ENCODE measurements at places on chromosomes 5 and 9. TPM values are rescaled to one million over a fixed set of nuclear protein-coding genes. Genes with fewer than 3 reads are reported as not detected.

F12 gene
- 3.0 TPM for total RNA-seq

OTP gene
- 0.05 TPM for total RNA-seq

DNA sequence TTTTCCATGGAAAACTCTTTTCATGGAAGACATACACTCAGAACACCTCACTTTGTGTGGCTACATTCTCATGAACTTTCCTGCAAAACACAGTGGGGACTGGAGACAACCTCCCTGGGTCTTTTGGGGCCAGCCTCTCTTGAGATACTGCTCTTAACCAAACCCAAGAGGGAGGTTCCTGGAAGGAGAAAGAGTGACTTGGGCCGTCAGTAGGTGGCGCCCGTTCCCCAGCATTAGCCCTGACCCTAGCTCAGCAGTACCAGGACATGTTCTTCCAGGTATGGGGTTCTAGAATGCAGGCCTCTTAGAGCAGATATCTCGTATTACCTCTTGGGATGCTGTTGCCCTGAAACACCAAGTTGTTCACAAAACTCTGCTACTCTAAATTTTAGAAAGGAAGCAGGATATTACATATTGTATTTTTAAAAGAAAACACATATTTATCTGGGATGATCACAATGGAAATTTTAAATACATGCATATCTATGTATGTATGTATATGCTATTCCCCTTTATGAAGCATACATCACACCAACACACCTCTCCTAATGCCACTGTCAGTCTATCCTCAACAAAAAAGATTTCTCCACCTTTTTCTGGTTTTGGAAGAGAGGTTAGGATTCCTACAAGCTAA lies 15.8 kb upstream of the GLIS3 start:
- peak; percentile 100 for ATAC-seq

DNA sequence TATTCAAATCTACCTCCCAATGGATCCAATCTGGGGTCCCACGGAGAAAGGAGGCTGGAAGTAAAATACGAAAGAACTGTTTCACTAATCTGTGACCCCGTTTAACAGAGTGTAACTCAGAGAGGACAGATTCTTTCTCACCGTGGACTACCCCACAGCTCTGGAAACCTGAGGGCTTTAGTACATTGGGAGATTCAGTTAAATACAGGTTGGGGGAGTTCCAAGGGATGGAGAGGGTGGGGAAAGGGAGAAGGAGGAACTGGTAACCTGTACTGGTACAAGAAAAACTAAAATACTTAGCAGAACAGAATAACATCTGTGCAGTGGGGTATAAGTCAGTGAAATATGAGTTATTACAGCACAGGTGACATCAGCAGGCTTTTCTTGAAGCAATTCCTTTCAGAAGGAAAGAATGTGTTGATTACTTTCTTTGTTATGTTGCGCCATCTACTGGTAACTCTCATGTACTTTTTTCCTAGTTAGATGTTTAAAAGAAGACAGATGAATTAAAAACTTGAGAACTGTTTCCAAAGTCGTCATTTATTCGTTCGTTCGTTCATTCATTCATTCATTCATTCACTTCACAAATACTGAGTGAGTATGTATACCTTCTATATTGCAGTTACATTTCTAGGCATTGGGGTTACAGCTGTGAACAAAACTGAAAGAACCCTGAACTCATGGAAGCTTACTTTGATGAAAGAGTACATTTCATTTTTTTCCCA lies 30.0 kb upstream of the STOM start:
- peak; percentile 83 for ATAC-seq

GRCh38 chr5:181092428-181092827 lies 38.5 kb downstream of the OR2V1 start:
- ATAC-seq = no peak

DNA sequence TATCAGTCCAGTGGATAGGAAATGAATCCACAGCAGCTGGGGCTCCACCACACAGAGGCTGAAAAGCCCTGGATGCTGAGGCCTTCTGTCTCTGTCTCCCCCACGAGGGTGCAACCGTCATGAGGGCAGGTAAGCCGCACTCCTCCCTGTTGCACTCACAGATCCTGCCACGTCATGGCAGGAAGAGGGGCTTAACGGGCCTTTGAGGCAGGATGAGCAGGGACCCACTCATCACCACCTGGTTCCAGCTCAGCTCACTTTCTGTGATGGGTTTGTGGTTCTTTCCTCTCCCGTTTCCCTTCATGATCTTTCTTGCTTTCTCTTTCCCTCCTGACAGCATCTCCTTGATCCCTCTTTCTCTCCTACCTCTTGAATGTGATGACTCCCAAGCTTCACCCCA lies 575.2 kb downstream of the CCDC171 start:
- ATAC-seq = no peak
